ENCODE measurements at places on chromosomes 6 and 20. TPM values are rescaled to one million over a fixed set of nuclear protein-coding genes. Genes with fewer than 3 reads are reported as not detected.

DNA sequence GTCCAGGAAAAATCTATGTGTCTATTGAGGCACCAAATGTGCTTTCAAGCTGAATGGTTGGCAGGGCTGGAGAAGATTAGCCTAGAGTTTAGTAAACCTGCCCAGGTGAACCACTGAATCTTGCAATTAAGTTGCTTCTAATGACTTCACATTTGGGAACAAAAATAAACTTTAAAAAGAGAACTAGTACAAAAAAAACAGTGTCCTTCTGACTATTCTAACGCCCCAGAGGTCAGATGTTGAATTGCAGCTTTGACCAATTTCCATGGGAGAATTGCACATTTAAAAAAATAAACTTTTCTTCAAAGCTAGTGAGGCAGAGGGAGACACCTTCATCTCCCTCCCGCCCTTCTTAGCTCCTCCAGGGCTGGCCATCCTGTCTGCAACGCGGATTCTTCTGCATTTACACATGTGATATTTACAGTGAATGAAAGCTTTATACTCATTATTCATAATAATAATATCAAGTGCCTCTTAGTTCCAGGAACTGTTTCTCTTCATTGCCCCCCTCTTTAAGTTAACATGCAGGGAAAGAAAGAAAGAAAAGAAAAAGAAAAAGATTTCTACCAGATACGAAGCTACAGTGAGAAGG, 270.2 kb downstream of the SMOC2 start:
- DNase-seq = no peak

- DNase-seq = no peak
Observed at GRCh38 chr6:75843396-75843795, 94.4 kb downstream of the MYO6 start.

DNA sequence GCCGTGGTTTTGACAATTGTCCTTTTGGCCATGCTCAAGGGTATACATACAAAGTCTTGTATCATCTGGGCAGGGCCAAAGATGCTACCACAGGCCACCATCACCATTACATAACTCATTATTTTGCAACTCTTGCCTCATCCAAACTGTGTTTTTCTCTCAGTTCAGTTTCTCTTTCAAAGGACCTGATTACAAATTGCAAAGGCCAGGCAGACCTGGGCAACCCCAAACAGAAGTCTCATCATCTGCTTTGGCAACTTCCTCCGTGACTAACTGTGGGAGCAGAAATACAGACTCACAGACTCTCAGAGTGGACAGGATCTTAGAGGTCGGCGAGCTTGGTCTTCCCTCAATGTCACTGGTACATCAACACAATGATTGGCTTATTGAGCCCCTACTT, 117.8 kb upstream of the NEDD9 start:
- DNase-seq = no peak

DNA sequence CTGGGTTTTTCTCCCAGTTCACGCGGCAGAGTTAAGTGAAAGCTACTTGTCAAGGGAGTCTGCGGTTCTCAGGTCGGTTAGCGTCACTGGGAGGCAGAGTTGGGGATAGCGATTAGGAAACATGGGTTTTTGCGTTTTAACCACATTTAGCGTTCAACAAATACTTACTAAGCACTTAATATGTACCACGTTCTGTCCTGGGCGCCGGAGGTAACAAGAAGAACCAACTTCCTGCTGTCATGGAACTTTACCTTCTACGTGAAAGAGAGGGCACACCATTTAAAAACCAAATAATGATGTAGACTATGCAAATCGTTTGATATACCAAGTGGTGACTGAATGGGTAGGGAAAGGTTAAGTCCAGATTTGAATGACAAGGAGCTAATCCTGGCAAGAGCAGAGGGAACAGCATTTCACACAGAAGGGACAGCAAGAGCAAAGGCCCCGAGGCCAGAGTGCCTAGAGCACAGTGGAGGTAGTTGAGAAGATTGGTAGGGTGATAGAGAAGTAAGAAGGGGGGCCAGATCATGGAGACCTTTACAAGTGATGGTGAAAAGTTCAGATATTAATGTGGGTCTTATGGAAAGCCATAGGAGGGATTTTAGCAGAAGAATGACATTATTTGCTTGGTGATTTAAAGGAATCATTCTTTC, 744 bp downstream of the RIOK1 start:
- DNase-seq = no peak

PBX2 gene
- 167 TPM for polyA plus RNA-seq

CALHM4 gene
- not detected for polyA plus RNA-seq

DNA sequence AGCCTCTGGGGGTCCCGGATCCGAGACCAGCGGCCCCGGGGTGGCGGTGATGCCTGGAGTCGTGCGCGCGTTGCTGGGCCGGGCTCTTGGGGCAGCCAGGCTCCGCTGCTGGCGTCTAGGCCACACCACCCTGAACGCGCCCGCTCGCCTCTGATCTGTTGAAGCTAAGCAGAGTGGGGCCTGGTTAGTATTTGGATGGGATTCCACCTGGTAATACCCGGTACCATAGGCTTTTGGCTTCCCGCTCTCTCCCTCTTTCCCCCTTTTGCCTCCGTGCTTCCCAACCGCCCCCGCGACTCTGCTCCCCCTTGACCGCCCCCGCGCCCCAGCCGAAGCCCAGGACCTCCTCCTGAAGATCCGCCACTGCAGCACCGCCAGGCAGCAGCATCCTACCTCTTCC, 1383.5 kb upstream of the DEFB115 start:
- peak; percentile 72 for DNase-seq

DNA sequence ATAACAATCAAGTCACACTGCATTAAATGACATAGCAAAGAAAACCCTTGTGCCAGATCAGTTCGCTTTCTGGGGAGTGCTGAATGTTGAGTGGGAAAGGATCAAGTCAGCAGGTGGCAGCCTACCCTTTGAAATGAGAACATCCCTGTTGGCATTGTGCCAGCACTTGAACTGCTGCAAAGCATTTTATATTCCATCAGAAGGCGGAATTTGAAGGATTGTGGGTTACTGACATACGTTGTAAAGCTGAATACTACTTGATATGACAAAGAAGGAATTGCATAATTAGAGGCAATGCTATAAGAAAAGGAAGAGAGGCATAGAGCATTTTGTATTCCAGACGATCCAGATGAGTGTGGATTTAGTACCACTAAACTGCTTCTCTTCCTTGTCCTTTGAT, 26.5 kb downstream of the BCKDHB start:
- DNase-seq = peak; percentile 32
